ENCODE measurements at places on chromosomes 7 and 10. TPM values are rescaled to one million over a fixed set of nuclear protein-coding genes. Genes with fewer than 3 reads are reported as not detected.

LRRD1 gene
- total RNA-seq = not detected

MET gene
- 3.6 TPM for total RNA-seq

GBX1 gene
- not detected for total RNA-seq

MPLKIP gene
- total RNA-seq = 30.1 TPM

C7orf57 gene
- total RNA-seq = 0.56 TPM

NYAP1 gene
- not detected for total RNA-seq

FKBP14 gene
- 20.6 TPM for total RNA-seq

FXYD4 gene
- total RNA-seq = not detected
